Lung (tissue), 17 donors: ENCODE measurements at places on chromosomes 5 and 9. TPM values are rescaled to one million over a fixed set of nuclear protein-coding genes. Genes with fewer than 3 reads are reported as not detected.
A peak's percentile ranks its signal among the peaks of the same experiment; 100 is the strongest.

DNA sequence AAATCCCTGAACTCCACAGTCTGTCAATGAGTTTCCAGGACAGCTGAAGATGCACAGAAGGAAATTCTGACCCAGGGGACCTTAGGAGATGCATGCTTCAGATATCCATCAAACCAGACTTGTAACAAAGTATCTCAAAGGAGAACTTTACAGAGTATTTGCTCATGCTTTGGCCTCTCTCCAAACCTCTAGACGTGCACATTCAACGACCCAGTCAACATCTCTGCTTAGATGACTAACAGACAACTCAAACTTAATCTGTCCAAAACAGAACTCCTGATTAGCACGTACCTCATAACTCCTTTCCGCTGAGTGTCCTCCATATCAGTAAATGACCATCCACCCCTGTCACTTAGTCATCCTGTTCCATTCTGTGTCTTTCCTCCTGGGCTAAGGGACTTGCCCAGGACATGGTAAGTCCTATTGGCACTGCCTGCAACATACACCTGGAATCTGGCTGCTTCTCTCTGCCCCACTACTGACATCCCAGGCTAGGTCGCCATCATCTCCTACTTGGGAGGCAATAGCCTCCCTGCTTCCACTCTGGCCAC, 107.4 kb downstream of the LMNB1 start:
- no peak overlapping the region for H3K27ac ChIP-seq
- no peak overlapping the region for H3K4me3 ChIP-seq
- no peaks in the 10 kb centered on the region for H3K36me3 ChIP-seq
- peak; percentile 29 for DNase-seq
- no peaks in the 10 kb centered on the region for H3K4me1 ChIP-seq
- no peaks in the 10 kb centered on the region for H3K27me3 ChIP-seq

SPINK7 gene
- total RNA-seq = not detected

- H3K27me3 ChIP-seq = no peaks in the 10 kb centered on the region
- H3K27ac ChIP-seq = no peak overlapping the region
- no peak for DNase-seq
These were observed 265.8 kb upstream of the IRX4 start for GRCh38 chr5:2148312-2149194.

GRCh38 chr5:523441-524222, 617 bp downstream of the SLC9A3 start:
- H3K36me3 ChIP-seq = no peaks in the 10 kb centered on the region
- H3K27ac ChIP-seq = no peak overlapping the region
- DNase-seq = peak; percentile 36
- no peak overlapping the region for H3K4me3 ChIP-seq
- H3K4me1 ChIP-seq = peaks cover 3% of the 10 kb centered on the region

DNA sequence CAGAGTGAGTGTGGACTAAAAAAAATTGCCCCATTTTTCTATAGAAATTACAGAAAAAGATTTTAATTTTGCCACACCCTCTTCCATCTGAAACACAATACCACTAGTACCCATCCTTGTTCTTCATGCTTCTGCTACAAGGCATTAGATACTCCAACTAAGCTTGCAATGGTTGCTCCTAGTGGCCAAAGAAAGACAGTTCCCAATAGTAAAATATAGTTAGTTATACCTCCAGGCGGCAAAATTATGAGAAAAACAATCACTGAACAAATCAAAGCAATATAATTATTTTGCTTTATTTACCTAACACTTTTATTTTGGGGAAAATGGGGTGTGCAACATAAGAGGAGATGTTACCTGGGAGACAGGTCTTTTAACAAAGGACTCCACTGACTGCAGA, 101.2 kb downstream of the RAPGEF6 start:
- H3K36me3 ChIP-seq = peaks cover 2% of the 10 kb centered on the region
- H3K4me1 ChIP-seq = no peaks in the 10 kb centered on the region
- H3K27ac ChIP-seq = no peak overlapping the region
- no peaks in the 10 kb centered on the region for H3K27me3 ChIP-seq

GRCh38 chr9:107042606-107043005, 179.6 kb downstream of the ZNF462 start:
- H3K27me3 ChIP-seq = no peaks in the 10 kb centered on the region
- H3K4me3 ChIP-seq = no peak overlapping the region
- no peak overlapping the region for H3K27ac ChIP-seq
